ENCODE measurements at places on chromosomes 5 and 9. TPM values are rescaled to one million over a fixed set of nuclear protein-coding genes. Genes with fewer than 3 reads are reported as not detected.

UBE2B gene
- 75.1 TPM for total RNA-seq

TLX3 gene
- total RNA-seq: not detected

LOX gene
- total RNA-seq: 45.2 TPM

- H3K4me3 ChIP-seq: no peak overlapping the region
- H3K27me3 ChIP-seq: no peaks in the 10 kb centered on the region
- no peaks in the 10 kb centered on the region for H3K4me1 ChIP-seq
- H3K27ac ChIP-seq: no peak overlapping the region
These were observed 90.3 kb upstream of the CER1 start for GRCh38 chr9:14812806-14813205.

GRCh38 chr9:129270903-129271431 is 92.9 kb upstream of the IER5L start:
- DNase-seq: no peak
- no peaks in the 10 kb centered on the region for H3K27me3 ChIP-seq
- no peaks in the 10 kb centered on the region for H3K36me3 ChIP-seq
- H3K27ac ChIP-seq: no peak overlapping the region

DNA sequence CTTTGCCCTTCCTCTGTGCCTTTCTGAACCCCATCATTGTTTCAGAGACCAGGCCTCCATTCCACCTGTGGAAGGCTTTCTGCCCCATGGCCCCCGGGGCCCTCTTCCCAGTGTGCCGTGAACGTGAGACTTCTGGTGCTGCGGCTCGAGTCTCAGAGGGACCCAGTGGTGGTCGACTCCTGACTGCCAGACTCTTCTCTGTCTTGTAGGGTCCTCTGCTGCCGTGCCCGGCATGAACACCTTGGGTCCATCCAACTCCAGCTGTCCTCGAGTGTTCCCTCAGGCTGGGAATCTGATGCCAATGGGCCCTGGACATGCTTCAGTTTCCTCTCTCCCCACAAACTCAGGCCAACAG is 20.1 kb upstream of the LTC4S start:
- DNase-seq: no peak
- H3K36me3 ChIP-seq: peaks cover 55% of the 10 kb centered on the region
- no peaks in the 10 kb centered on the region for H3K27me3 ChIP-seq
- H3K4me3 ChIP-seq: no peak overlapping the region
- H3K27ac ChIP-seq: no peak overlapping the region
- no peaks in the 10 kb centered on the region for H3K4me1 ChIP-seq

DNA sequence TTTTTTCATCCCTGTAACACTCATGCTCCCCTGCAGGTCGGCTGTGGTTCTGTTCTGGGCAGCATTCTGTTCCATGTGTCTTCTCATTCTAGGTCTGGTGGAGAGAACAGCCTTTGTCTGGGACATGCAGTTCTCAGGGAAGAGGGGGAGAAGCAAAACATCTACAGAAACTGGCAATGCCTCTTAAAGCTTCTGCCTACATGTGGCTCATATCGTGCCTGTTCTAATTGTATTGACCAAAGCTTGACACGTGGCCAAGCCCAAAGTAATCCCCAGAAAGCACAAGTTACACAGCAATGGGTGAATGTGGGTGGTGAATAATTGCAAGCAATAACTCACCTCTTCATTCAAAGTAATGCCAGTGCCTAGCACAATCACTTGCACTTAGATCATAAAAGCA is 218.2 kb upstream of the IL12B start:
- H3K27me3 ChIP-seq: no peaks in the 10 kb centered on the region
- H3K4me3 ChIP-seq: no peak overlapping the region
- H3K36me3 ChIP-seq: no peaks in the 10 kb centered on the region

GRCh38 chr9:113503131-113503541 is 39.6 kb downstream of the RGS3 start:
- no peaks in the 10 kb centered on the region for H3K4me1 ChIP-seq
- H3K4me3 ChIP-seq: peak overlapping the region; percentile 15
- H3K27ac ChIP-seq: peak overlapping the region; percentile 11
- no peaks in the 10 kb centered on the region for H3K36me3 ChIP-seq
- no peak for DNase-seq

GRCh38 chr5:6572086-6572824 is 60.6 kb downstream of the NSUN2 start:
- DNase-seq: no peak
- no peak overlapping the region for H3K27ac ChIP-seq
- H3K4me3 ChIP-seq: no peak overlapping the region

DNA sequence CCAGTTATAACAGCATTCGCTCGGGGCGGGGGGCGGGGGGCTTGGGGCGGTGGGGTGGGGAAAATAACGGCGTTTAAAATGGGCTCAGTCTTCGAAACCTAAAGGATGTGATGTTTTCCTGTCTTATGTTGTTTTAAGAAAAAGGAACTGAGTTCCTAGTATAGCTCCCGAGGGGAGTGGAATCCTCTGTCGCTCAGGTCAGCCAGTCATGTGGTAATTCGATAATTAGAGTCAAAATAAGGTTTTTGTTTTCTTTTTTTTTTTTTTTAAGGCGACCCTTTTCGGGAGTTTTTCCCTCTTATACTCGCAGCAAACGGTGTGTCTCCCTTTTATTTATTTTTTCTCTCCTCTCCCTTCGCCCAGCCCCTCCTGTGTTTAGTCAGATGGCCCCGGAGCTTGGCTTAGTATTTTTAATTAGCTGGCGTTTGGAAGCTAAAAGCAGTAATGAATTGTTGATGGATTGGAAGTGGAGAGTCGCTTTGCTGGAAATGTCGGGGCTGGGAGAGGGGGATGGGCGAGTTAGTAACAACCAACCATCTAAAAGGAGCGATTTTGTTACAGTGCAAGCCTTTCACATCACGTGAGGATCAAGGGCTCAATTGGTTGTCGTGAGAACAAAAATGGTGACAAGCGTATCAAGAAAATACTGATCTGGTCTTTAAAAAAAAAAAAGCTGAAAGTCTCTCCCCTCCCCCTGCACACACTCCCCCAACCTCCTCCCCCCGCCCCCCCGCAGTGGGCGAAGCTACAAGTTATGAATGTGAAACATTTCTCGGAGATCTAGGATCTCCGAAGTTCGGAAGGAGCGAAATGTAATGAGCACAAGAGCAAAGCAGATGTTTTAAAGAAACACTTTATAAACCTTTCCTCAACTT is 714 bp upstream of the ZNF608 start:
- H3K4me1 ChIP-seq: peaks cover 32% of the 10 kb centered on the region
- H3K4me3 ChIP-seq: peak overlapping the region; percentile 35
- DNase-seq: peak; percentile 99
- peak overlapping the region; percentile 90 for H3K27ac ChIP-seq
- H3K36me3 ChIP-seq: no peaks in the 10 kb centered on the region

- H3K27me3 ChIP-seq: no peaks in the 10 kb centered on the region
- H3K36me3 ChIP-seq: no peaks in the 10 kb centered on the region
- H3K27ac ChIP-seq: no peak overlapping the region
- no peak for DNase-seq
These were observed 419.3 kb upstream of the ADAMTS16 start for GRCh38 chr5:4720831-4721230.

- DNase-seq: no peak
- H3K36me3 ChIP-seq: no peaks in the 10 kb centered on the region
- no peak overlapping the region for H3K4me3 ChIP-seq
- no peaks in the 10 kb centered on the region for H3K27me3 ChIP-seq
These were observed 331.5 kb downstream of the SLIT3 start for GRCh38 chr5:168969326-168969886.

GRCh38 chr5:167900340-167900935 is 391.0 kb upstream of the WWC1 start:
- no peaks in the 10 kb centered on the region for H3K36me3 ChIP-seq
- DNase-seq: no peak
- H3K27me3 ChIP-seq: no peaks in the 10 kb centered on the region
- no peaks in the 10 kb centered on the region for H3K4me1 ChIP-seq

DNA sequence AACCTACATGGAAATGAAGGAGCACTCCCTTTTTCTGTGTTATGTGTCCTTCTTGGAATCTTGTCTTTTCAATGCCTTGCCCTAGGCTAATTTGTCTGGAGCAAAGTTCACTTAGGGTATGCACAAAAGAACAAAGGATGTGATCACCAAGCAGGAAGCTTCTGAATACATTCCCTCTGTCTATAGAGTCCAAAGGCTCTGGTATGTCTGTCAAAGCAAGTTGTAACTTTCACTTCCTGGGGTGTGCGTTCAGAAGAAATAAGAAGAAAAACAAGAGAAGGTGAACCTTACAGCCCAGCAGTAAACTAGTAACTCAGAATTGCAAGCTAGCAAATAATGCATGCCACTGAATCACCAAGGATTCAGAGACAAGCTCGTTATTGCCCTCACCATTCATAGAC is 31.7 kb upstream of the CDH6 start:
- no peaks in the 10 kb centered on the region for H3K36me3 ChIP-seq
- H3K4me3 ChIP-seq: no peak overlapping the region
- H3K4me1 ChIP-seq: no peaks in the 10 kb centered on the region
- no peaks in the 10 kb centered on the region for H3K27me3 ChIP-seq
- DNase-seq: no peak
- H3K27ac ChIP-seq: no peak overlapping the region
